ENCODE measurements at places on chromosomes 13 and 19.

GRCh38 chr19:33688171-33688992 is 66.6 kb downstream of the CHST8 start:
- DNase-seq = no peak

DNA sequence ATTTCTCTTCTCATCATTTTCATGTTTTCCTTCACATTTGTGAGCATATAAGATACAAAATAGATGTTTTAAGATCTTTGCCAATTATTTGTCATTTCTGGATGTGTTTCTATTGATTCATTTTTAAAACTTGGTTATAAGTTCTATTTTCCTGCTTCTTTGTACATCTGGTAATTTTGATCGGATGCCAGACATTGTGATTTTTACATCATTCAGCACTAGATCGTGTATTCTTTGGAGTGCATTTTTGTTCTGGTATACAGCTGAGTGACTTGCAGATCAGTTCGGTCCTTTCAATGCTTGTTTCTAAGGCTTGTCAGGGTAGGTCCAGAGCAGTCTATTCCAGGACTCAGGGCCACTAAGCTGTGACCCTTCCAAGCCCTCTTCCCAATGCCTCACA is 198.2 kb downstream of the KLF12 start:
- DNase-seq = no peak

DNA sequence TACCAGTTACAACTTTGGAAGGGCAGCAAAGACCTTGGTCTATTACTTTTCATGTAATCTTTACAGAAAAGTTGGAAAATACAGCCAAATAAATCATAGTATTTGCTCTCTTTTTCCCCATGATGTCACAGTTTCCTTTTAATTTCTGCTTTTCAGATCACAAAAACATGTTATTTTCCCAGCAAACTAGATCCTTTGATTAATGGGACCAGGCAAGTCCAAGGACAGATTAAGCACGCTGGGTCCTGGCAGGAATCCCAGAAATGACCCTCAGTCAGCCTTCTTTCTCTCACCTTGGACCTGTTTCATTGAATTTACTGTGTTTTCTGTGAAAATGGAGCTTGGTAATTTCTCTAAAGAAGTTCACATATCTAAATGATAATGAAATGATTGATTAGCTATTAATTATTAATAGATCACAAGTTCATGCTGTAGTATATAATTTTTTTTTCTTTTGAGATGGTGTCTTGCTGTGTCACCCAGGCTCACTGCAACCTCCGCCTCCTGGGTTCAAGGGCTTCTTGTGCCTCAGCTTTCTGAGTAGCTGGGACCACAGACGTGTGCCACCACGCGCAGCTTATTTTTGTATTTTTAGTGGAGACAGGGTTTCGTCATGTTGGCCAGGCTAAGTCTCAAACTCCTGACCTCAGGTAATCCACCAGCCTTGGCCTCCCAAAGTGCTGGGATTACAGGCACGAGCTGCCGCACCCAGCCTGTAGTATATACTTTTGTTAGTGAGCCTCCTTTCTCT is 16.0 kb downstream of the SPATA13 start:
- DNase-seq = no peak

DNA sequence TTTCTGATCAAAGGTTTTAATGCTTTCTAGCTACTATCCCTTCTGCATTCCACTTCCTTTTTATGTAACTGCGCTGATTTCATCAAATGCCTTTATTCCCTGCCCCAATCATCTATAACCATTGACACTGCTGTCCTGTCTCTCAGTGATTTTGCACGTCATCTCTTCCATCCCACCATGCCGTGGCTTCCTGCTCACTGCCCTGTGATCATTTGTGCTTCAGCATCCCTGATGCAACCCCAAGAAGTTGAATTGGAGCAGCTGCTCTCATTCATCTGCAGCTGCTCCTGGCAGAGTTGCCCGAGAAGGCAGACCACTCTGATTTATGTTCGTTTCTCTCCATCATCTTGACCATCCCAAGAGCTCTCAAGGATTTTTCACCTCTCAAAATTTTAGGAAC is 112.4 kb downstream of the HS6ST3 start:
- DNase-seq = no peak

DNA sequence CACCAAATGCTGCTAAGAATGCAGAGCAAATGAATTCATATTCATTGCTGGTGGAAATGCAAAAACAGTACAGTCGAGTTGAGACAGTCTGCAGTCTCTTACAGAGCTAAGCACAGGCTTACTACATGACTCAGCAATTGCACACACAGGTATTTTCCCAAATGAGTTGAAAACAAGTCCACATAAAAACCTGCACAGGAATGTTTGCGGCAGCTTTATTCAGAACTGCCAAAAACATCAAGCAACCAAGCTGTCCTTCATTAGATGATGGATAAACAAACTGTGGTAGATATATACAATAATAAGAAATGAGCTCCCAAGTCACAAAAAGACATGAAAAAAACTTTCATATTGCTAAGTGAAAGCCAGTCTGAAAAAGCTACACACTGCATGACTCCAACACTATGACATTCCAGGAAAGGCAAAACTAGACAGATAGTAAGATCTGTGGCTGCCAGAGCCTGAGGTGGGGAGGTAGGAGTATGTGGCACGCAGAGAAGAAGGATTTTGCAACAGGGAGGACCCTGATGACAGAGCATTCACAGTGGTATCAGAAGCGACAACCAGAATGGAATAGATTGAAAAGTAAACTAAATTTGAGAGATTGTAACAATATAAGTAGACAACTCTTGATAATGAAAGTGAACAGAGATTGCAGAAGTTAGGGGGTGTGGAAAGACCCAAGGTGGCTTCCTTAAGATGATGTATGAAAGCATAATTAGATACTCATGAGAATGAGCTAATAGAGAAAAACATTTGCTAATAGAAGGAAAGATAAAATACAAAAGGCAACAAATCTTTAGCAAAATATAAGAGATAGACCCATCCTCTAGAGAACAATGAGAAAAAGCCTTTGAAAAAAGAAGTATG is 52.7 kb downstream of the TSC22D1 start:
- peak; percentile 32 for DNase-seq

GRCh38 chr19:834216-834615 is 6.6 kb downstream of the AZU1 start:
- DNase-seq = no peak

- no peak for DNase-seq
These were observed 77.7 kb upstream of the VSTM2B start for GRCh38 chr19:29448046-29448445.

GRCh38 chr13:35771898-35772297 is 295.4 kb upstream of the MAB21L1 start:
- peak; percentile 79 for DNase-seq

- DNase-seq = no peak
These were observed 4.5 kb downstream of the SPART start for GRCh38 chr13:36341718-36342117.

- DNase-seq = no peak
These were observed 39.6 kb upstream of the FREM2 start for GRCh38 chr13:38647312-38647711.

GRCh38 chr13:33284916-33285315 is 639 bp downstream of the STARD13 start:
- DNase-seq = no peak

GRCh38 chr19:56837492-56838023 is 3.0 kb downstream of the PEG3 start:
- DNase-seq = no peak

DNA sequence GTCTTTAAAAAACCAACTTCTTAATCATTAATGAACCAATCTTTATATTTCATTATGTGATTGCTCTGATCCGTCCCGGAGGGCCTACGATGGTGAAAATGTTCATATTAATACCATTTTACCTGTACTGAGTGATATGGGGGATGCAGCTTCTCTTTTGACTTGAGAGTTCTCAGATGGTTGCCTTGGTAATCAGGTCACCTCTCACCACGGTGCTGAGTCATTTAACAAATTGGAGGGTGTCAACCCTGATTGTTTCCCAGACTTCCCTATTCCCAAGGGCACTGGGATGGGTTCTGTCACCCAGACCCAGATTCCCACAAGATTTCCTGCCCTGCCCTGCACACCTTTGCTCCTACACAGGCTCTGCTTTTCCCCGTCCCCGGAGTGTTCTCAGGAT is 128.5 kb upstream of the TMTC4 start:
- DNase-seq = no peak

GRCh38 chr19:16197188-16197621 is 506 bp upstream of the AP1M1 start:
- DNase-seq = peak; percentile 55

DNA sequence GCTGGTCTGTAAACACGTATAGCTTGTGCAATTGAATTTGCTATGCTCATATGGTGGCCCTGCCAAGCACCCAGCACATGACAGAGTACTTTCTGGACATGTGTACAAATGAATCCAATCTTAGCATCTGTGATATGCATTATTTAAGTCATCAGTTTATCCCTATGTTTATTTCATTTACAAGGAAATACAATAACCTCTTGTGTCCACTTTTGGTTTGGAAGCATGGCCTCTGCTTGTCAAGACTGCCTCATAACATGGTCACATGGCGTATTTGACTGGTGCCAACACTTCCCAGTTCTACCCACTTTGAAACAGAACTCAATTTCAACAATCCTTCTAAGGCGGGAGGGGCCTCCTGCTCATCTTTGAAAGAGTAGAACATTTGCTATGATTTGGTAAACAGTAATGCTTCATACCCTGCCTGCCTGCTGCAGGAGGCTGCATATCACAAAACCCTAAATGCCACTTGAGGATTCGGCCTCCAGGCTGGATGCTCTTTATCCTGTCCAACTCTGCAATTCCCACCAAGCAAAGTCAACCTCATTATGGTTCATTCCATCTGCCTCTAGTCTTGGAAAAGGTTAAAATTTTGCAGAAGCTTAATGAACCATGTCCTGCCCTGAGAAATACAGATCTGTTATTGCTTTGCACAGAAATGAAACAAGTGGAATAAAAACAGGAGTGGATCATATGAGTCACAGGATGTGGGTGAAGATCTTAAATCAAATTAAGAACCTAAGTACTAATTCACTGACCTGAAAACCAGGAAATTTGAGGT is 151.3 kb downstream of the CYSLTR2 start:
- DNase-seq = no peak

GRCh38 chr13:29707876-29708543 is 112.5 kb upstream of the SLC7A1 start:
- DNase-seq = peak; percentile 2

DNA sequence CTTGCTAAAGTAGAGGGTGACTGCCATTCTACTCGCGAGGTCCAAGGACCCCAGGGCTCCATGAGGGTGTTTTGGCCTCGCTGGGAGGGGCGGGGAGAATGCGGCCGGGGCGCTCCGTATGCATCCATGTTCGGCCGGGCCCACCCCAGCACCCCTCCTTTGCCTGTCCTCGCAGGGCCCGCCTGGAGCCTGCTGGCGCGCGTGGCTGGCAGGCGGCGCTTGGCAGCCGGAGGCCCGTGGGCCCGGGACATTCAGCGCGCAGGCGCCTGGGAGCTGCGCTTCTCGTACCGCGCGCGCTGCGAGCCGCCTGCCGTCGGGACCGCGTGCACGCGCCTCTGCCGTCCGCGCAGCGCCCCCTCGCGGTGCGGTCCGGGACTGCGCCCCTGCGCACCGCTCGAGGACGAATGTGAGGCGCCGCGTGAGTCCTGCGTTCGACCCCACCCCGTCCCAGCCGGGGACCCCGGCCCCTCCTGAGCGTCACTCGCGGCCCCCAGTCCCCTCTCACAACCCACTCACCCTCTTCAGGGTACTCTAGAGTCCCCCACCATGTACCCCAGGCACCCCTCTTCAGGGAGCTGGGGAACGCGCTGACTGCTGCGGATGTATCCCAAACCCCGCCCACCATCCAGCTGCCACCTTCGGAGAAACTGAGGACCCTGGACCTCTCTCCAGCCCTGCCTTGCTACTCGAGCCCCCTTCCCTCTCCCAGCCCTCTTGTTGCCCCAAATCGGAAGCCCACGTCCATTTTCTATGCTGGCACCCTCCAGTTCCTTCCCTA is 4.1 kb downstream of the DLL3 start:
- no peak for DNase-seq

DNA sequence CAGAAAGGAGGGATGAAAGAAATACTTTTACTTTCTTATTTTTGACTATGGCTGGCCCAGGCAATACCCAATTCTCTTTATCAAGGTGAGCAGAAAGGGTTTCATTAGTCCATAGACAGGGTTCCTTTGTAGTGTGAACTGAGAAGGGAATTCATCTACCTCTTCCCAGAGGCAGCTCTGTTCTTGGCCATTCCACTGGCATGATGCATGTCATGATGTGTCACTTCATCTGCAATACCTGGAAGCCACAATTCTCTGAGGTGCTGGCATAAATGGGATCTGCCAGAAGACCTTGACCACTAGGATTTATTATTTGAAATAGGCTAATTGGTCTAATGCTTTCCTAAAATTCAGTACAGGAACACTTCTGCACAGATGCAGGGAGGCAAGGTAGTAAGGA is 542.8 kb downstream of the RFC3 start:
- DNase-seq = no peak

DNA sequence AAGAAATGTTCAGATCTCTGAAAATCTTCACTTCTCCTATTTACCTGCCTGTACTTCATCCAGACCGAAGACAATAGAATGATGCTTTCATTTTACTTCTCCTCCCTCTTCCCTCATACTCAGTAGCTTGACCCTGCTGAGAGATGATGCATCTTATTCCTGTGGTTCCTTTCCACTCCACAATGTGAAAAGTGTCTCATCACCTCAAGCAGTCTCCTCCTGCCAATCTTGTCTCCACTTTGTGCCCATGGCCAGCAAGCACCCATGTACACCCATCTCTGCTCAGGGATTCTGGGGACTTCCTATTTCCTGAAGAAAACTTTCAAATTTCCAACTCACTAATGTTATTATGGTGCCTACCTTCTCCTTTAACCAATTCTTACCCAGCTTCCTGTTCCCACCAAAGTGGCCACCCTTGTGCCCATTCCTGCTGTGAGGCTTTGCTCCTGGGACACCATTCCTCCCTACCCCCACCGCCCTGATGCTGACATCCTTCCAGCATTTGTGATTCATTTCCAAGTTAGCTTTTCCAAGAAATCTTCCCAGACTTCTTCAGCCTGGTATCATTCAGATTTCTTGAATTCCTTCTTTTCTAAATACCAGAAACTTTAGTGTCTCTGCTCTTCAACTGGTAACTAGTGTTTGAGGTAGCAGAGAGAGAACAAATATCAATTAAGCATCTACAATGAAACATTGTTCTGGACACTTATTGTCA is 212.5 kb downstream of the POSTN start:
- no peak for DNase-seq
